Heart left ventricle (tissue), 16 donors: ENCODE measurements at places on chromosomes 3 and 15. TPM values are rescaled to one million over a fixed set of nuclear protein-coding genes. Genes with fewer than 3 reads are reported as not detected.
A peak's percentile ranks its signal among the peaks of the same experiment; 100 is the strongest.

Gene CD96
- polyA plus RNA-seq, result 0.26 TPM

Gene GABRG3
- polyA plus RNA-seq, result not detected

Gene TGM5
- polyA plus RNA-seq, result not detected

Gene GREM1
- polyA plus RNA-seq, result not detected

Gene IQCH
- polyA plus RNA-seq, result 0.11 TPM

Gene LRRN1
- not detected for polyA plus RNA-seq

- no peak for DNase-seq
Observed at GRCh38 chr15:70323111-70323851, 225.6 kb upstream of the TLE3 start.

DNA sequence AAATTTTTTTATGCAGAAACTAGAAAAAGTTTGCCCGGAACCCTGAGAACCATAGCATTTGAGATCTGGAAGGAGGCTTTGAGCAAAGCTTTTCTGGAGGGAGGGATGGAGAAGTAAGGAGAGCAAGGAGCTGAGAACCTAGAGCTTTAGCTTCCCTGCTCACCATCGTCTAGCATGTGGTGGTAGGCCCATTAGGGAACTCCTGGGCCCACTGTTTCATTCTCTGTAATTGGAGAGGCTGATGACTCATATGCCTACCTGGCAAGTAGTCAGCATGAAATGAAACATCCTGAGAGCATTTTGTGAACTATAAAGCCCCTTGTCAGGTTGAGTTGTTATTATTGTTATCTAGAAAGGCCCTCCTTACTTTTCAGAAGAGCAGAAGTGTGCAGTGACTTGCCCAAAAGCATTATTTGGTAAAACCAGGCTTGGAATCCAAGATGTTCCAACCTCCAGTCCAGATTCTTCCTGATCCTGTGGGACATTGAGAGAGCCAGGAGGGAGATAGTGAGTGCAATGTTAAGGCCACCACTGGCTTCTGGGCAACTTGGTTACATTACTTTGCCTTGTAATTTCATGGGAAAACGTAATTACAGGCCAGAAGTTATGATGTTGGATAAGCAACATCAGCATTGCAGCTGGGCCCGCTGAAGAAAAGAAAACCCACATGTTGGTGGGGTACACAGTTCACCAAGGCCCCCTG lies 104.5 kb upstream of the BFSP2 start:
- DNase-seq, result no peak

GRCh38 chr3:171443211-171443957 lies 16.8 kb downstream of the TNIK start:
- DNase-seq, result no peak

DNA sequence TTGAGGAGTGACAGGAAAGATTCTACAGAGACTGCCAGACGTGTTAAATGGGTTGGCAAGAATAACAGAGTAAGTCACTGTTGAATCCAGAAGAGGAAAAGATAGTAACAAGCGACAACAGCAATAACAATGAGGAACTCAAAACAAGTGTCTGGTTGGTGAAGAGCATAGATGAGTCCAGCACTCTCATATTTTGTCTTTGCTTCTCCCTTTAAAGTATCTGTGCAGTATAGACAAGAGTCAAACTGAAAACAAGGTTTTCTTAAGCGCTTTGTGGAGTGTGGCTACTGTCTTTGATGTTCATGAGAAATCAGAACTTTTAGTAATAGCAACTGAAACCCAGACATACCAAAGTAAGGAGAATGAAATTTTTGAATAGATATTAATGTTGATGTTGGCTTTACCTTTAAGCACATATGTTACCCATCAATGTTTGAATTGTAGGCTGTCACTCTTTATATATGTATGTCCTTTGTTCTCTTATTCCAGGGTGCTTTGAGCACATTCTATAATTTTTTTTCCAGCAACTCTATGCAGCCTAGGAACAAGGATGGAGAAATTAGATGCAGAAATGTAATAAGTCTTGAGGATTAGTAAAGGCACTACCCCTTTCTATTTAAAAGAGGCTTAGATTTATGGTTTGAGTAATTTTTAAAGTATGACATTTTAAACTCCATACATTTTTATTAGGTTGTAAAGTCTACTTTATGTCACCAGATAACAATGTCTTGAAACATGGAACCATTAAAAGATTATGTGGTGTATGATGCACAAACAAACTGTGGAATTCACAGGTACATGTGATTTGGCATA lies 185.5 kb downstream of the NFKBIZ start:
- no peak for DNase-seq

DNA sequence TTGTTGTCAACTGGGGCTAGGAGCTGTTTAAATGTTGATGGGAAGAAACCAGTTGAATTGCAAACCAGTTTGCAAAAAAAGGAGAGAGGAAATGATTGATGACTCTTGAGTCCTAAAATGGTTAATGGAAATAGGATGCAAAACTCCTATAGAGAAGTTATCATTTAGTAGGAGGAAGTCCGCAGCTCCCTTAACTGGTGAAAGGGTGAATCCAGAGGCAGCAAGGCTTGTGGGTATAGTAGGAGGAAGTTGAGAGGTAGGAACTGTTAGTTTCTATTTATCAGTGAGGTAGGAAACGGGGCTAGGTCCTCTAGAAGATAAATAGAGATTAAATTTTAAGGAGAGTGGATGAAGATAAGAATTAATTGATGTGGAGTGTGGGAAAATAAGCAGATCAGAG lies 15.4 kb downstream of the IREB2 start:
- no peak for DNase-seq

- no peak for DNase-seq
Observed at GRCh38 chr15:101115393-101115785, 136.5 kb downstream of the CHSY1 start.

GRCh38 chr3:187016639-187017345 lies 86.5 kb downstream of the ST6GAL1 start:
- DNase-seq, result no peak

- DNase-seq, result no peak
Observed at GRCh38 chr3:79314544-79314943, 453.3 kb downstream of the ROBO1 start.

DNA sequence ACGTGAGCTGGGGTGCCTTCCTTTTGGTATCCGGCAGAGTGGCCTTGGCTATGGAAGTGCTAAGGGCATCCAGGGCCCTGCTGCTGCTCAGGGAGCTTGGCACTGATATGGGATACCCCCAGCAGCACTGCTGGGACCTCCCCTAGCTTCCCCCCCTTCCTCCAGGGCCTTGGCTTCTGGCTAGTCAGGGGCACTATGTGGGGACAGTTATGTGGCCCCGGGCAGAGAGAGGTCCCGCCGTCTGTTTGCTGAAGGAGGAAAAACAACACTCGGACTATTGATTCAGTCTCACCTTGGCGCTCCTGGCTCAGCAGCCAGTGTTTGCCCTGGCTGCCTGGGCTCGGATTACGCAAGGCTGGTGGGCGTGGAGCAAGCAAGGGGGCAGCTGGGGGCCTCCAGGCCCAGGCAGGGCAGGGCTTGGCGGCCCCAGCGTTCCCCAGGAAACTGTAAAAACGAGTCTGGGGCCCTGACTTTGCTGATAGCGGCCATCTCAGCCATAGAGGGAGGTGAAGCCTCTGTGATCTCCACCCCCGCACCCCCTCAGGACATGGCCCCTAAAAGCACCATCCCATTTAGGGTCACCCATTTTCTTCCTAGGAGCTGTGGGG lies 5.7 kb downstream of the FURIN start:
- no peak for DNase-seq

DNA sequence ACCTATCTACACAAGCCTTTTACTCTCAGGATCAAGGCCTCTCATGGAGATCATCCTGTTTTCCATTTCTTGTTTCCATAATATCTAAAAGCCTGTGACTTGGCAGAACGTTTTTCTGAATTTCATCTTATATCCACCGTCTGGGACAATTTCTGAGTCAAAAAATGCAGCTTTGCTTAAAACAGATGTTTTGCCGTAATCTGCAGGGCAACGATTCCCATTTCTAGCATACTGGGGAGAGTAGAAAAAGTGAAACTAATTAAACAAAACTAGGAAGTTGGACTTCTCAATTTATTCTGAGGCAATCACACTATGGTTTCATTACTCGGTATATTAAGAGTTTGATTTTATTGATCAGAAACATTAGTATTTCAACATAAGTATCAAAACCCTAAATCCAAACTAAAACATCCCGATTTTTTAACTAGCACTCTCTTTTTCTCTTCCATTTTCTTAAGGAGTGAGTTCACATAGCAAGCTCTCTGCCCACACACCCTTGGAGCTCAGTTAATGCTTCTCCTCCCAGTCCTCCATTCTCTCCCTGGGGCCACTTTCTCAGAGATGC lies 33.6 kb downstream of the SPATA12 start:
- no peak for DNase-seq

- no peak for DNase-seq
Observed at GRCh38 chr3:71854706-71855105, 69.8 kb upstream of the PROK2 start.

- DNase-seq, result no peak
Observed at GRCh38 chr15:64441852-64442251, 18.5 kb upstream of the ZNF609 start.

DNA sequence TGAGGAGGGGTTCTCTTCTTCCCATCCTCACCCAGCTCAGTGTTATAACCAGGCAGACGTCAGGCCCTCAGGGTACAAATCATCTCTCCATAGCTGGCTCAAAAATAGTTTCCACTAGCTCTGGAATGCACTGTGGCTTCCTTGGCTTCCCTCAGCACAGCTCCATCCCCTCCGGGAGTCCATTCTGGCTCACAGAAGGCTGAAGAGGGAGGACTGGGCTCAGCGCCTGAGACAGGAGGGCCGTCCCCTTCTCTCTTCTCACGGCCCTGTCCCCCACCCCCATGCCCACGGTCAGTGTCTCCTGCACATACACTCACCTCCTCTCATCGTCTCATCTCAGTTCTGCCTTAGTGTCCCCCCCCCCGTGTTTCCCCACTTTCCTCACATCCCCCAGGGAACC lies 50.1 kb downstream of the UMPS start:
- DNase-seq, result peak; percentile 87
